ENCODE measurements at places on chromosomes 12 and 14.

- no peak for DNase-seq
These were observed 196.6 kb upstream of the DCN start for GRCh38 chr12:91379051-91379775.

DNA sequence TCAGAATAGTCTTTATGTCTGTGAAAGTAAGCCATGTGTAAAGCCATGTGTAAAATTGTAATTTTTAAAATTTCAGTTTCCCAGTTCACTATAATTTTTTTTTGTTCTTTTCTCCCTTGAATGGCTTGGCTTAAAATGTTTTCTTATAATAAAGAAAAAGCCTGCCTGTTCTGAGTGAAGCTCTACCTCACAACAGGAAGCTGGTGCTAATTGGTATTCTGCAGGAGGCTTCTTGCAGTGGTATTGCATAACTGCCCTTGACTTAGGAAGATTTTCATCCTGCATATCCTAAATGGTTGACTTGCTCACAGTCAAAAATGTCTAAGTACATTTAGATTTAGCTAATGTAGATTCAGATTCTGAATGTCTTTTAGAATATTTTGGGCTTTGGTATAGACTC is 49.5 kb downstream of the ATP2A2 start:
- no peak for DNase-seq

DNA sequence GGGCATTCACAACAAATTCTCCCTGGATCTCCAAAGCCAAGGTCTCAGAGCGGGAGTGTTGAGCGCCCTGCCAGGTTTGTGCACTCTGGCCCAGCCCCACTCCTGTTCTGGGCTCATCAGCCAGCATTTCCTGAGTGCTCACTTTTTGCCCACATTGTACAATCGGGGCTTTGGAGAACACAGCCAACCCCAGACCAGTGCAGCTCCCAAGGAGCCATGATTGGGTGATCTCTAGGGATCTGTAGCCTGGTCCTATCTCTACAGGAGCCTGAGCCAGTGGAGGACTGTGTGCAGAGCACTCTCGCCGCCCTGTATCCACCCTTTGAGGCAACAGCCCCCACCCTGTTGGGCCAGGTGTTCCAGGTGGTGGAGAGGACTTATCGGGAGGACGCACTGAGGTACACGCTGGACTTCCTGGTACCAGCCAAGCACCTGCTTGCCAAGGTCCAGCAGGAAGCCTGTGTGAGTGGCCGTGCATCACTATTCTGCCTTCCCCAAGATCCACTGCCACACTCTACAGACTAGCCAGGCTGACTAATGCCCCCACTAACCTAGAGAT is 2.8 kb downstream of the ARHGEF40 start:
- no peak for DNase-seq

- no peak for DNase-seq
These were observed 77.1 kb upstream of the ANKS1B start for GRCh38 chr12:100061814-100062213.

- DNase-seq = no peak
These were observed 118.8 kb downstream of the SLC6A15 start for GRCh38 chr12:84793558-84794367.

DNA sequence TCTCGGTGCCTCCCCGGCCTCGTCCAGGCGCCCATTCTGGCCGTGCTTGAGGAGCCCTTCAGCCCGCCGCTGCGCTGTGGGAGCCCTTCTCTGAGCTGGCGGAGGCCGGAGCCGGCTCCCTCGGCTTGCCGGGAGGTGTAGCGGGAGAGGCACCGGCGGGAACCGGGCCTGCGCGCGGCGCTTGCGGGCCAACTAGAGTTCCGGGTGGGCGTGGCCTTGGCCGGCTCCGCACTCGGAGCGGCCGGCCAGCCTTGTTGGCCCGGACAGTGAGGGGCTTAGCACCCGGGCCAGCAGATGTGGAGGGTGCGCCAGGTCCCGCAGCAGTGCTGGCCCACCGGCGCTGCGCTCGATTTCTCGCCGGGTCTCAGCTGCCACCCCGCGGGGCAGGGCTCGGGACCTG is 168.7 kb upstream of the RPL10L start:
- no peak for DNase-seq

- no peak for DNase-seq
These were observed 189.5 kb downstream of the MED13L start for GRCh38 chr12:116087962-116088361.

GRCh38 chr14:20775043-20775442 is 6.0 kb upstream of the RNASE6 start:
- no peak for DNase-seq

- DNase-seq = no peak
These were observed 114.8 kb downstream of the SNAPC1 start for GRCh38 chr14:61877035-61877390.

DNA sequence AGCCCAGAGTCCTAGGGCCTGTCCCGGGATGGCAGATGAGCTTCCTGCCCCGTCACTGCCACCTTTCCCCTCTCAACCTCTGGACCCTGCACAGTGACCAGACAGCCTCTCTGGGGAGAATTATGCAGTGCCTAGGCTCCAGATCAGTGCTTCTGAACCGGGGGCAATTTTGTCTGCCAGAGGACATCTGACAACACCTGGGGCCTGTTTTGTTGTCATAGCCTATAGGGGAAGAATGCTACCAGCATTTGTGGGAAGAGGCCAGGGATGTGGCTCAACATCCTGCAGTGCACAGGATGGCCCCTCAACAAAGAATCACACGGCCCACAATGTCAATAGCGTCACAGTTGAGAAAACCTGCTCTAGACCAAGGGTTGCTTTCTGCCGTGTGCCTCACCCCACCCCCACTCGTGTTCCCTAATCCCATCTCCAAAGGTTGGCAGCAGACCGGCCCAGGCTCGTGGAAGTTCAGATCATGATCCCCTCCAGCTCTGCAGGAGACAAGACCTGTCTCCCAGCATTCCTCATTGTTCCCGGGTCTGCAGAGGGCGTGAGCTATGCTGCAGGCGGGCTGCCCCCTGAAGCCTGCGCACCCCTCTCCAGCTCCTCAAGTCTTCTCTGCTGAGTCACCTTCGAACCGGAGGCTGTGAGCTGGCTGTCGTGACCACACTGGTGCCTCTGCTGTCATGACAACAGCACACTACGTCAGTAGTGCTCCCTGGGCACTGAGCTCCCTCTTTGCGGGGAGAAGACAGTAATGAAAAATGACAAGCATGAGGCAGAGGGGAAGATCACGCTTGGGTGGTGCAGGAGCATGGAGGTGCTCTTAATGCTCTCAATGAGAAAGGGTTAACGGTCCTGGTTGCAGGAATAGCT is 2.0 kb upstream of the GAPDH start:
- DNase-seq = no peak

DNA sequence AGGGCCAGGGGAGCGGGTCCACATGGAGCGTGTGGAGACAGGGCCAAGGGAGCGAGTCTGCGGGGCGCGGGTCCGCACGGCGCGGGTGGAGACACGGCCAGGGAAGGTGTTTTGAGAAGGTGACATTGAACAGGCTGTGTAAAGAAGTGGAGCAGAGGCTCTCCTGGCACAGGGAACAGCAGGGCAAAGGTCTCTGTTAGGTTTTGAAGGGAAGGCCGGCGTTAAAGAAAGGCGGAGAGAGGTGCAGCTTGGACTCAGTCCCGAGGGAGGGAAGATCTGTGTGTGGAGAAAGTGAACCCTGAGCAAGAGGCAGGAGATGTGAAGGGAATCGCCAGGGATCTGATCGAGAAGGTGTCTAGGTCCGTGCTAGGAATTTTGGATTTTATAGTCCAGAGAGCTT is 1.8 kb downstream of the PXMP2 start:
- no peak for DNase-seq

DNA sequence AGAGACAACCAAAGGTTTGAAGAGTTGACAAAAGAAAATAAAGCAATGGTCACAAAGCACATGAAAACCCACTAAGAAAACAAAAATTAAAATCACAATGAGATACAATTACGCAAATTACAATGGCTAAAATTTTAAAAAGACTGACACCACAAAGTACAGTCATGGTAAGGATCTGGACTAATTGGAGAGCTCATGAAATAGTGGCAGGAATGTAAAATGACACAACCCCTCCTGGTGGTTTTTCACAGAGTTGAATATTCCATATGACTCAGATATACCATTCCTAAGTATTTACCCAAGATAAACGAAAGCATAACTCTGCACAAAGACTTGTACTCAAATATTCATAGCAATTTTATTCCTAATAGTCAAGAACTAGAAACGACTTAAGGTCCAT is 65.9 kb downstream of the NOVA1 start:
- DNase-seq = no peak

GRCh38 chr14:100538351-100539002 is 48.7 kb downstream of the BEGAIN start:
- DNase-seq = peak; percentile 9

- DNase-seq = no peak
These were observed 144.4 kb upstream of the ARHGAP5 start for GRCh38 chr14:31932675-31933074.

- DNase-seq = no peak
These were observed 128.1 kb downstream of the ATXN7L3B start for GRCh38 chr12:74665690-74666089.

- no peak for DNase-seq
These were observed 56.0 kb upstream of the HSPB8 start for GRCh38 chr12:119122751-119123150.

DNA sequence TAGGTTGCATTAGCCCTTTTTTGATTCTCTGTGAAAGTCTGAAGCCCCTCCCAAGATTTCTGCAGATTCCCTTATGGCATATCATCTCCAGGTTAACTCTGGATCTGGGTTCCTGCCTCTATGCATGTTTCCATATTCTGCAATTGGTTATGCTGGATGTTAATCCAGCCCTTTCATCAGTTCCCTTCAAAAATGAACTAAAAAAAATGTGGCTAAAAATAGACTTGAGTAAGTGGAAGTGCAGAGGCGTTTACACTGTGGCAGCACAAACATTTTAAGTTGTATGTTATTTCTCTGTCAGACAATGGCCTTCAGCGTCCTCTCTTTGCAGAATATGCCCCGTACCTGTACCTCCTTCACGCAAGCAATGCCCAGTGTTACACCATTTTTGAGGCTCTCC is 11.4 kb downstream of the MGST1 start:
- DNase-seq = no peak

- DNase-seq = no peak
These were observed 62.5 kb upstream of the FKBP4 start for GRCh38 chr12:2732290-2732689.

DNA sequence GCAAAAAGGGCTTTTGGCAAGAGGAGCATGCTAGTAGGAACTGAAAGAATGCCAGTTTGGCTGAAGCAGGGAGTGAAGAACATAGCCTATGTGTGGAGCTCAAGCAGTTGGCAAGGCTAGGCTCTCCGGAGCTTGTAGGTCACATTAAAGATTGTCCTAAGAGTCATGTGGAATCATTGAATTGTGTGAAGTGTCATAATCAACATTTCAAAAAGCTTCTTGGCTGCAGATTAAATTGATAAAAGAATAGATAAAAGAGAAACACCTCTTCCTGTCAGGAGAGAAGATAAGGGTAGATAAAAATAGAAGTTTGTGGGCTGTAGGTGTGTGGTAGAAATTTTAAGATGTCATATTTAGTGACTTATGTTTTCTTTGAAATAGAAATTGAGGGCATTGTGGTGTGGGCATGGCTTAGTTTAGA is 36.1 kb downstream of the CPSF6 start:
- no peak for DNase-seq

GRCh38 chr12:51889216-51890132 is 1.6 kb downstream of the ANKRD33 start:
- DNase-seq = peak; percentile 18

GRCh38 chr12:46677749-46678148 is 148.0 kb downstream of the SLC38A4 start:
- no peak for DNase-seq

GRCh38 chr14:46985529-46986380 is 334.2 kb upstream of the RPL10L start:
- no peak for DNase-seq

DNA sequence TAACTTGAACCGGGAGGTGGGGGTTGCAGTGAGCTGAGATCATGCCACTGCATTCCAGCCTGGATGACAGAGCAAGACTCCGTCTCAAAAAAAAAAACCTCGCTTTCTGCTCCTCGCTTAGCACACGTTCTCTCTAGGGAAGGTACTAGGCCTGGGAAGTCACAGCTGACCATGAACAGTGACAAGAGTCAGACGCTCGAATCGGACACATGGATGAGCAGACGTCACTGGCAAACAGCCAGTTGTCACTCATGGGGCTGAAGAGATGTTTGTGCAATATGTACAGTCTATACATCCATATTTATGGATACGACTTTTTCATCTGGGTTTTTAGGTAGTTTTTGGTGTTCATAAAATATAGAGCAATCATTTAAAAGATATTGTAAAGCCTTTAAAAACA is 19.4 kb downstream of the TCHP start:
- DNase-seq = no peak

- DNase-seq = no peak
These were observed 202.1 kb downstream of the ADAMTS20 start for GRCh38 chr12:43349863-43350262.

- no peak for DNase-seq
These were observed 9.2 kb downstream of the DUSP6 start for GRCh38 chr12:89343127-89343526.

GRCh38 chr12:56330936-56331490 is 2.8 kb downstream of the PAN2 start:
- no peak for DNase-seq

DNA sequence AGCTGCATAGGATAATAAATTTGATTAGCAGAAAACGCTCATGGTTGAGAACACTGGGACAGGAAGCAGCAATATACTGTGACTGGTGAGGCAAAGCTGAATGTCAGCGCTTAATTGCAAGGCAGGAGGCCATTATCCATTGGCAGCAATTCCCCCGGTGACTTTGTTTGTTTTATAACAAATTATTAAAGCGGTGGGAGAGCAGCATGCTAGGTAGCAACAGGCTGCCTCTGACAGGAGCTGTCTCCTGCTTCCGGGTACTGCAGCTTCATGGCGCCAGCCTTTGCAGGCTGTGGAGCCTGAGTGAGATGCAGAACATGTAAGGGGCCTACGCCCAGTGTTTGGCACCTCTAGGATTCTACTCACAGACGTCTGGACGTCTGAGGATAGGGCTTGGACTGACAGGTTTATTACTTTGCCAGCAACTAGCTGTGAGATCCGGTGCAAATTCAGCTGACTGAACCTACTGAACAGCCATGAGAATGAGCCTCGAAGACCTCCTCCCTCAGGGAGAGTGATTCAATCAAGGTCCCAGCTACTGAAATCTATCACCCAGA is 82.1 kb upstream of the SSTR1 start:
- DNase-seq = no peak

DNA sequence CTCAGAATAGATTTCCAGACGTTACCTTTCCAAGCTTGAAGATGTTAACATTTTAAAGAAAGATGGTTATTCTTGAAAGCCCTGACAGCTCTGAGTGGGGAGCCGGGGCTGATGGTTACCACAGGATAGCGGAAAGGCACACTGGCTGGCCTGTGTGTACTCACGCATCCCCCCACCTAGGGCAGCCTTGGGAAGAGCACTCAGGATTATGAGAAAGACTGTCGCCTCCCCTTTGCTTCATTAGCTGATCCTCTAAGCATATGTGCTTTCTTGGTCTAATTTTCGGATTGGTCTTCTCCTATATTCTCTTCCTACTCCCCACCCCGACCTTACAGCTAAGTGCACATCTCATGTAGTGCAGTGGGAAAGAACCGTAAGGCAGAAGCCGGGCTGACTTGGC is 20.7 kb downstream of the NTF3 start:
- no peak for DNase-seq

- DNase-seq = peak; percentile 44
These were observed at the start of gene PAWR for GRCh38 chr12:79690638-79691510. PAWR (minus strand) TSS chr12:79690964; CDS start chr12:79690244, 720 bp downstream.

- no peak for DNase-seq
These were observed 6.2 kb downstream of the TTLL5 start for GRCh38 chr14:75667099-75667765.

- no peak for DNase-seq
These were observed 117.5 kb upstream of the KRR1 start for GRCh38 chr12:75628916-75629315.

All from omental fat pad (tissue), 4 donors.